ENCODE measurements at places on chromosomes 1 and 21. TPM values are rescaled to one million over a fixed set of nuclear protein-coding genes. Genes with fewer than 3 reads are reported as not detected.
A peak's percentile ranks its signal among the peaks of the same experiment; 100 is the strongest.

DNA sequence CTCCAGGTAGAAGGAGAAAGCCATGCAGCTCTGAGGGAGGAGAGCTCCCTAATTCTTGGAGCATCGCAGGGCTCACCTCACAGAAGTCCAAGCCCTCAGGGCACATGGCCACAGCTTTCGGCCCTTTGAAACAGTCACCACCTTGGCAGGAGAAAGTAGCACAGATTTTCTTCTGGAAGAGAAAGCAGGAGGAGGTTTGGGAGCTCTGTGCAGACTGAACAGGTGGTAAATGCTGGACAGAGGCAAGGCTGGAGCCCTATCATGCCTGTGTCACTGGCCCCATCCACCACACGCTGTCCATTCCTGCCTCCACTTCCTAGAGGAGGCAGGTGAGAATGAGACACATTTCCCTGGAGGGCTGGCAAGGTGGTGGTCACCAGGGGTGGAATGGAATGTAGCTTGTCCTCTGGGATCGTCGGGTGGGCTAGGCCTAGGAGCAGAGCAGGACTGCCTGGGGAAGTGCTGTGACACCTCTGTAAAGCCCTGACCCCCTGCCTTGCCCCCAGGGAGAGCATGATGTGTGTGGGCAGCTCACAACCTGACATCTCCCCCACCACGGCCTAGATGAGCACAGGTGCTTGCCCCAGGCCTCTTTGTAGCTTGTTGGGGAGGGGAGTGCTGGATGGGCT lies 2.8 kb upstream of the INPP5B start:
- DNase-seq, result no peak
- H3K36me3 ChIP-seq, result no peaks in the 10 kb centered on the region
- peaks cover 9% of the 10 kb centered on the region for H3K4me1 ChIP-seq
- no peak overlapping the region for H3K4me3 ChIP-seq
- H3K27ac ChIP-seq, result no peak overlapping the region
- no peaks in the 10 kb centered on the region for H3K27me3 ChIP-seq

The RAB42 gene
- total RNA-seq, result not detected

DNA sequence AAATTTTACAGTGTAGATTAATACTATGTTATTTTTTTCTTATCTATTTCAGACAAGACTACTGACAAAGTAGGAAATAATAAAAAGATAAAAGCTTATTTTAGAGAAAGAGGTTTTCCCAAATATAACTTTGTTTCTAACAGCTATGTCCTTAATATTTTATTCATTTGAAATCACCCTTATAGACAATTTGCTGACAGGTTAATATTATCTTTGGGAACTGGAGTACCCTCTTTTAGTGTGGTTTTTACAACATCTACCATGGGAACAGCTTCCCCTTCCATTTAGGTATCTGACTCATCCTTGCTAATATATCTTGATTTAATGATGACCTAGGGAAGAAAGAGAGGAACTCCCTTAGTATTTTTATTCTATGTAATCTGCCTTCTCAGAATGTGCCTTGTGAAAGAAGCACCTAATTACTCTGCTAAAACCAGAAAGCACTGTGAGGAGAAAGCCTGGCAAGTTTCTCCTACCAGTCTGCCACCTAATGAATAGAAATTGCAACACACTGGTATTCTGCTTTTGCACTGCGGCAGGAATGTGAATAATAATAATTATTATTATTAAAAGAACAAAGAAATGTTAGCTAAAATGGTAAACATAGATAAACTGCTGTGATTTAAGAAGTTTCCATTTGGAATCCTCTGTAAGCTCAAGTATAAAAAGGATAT lies 192.8 kb downstream of the PDE4B start:
- peaks cover 20% of the 10 kb centered on the region for H3K27me3 ChIP-seq
- H3K27ac ChIP-seq, result no peak overlapping the region
- H3K4me3 ChIP-seq, result no peak overlapping the region
- H3K4me1 ChIP-seq, result no peaks in the 10 kb centered on the region
- no peak for DNase-seq

GRCh38 chr1:156664046-156664766 lies 13.0 kb downstream of the NES start:
- peaks cover 6% of the 10 kb centered on the region for H3K27me3 ChIP-seq
- H3K4me3 ChIP-seq, result no peak overlapping the region
- peaks cover 31% of the 10 kb centered on the region for H3K4me1 ChIP-seq
- no peaks in the 10 kb centered on the region for H3K36me3 ChIP-seq
- H3K27ac ChIP-seq, result peak overlapping the region; percentile 61

DNA sequence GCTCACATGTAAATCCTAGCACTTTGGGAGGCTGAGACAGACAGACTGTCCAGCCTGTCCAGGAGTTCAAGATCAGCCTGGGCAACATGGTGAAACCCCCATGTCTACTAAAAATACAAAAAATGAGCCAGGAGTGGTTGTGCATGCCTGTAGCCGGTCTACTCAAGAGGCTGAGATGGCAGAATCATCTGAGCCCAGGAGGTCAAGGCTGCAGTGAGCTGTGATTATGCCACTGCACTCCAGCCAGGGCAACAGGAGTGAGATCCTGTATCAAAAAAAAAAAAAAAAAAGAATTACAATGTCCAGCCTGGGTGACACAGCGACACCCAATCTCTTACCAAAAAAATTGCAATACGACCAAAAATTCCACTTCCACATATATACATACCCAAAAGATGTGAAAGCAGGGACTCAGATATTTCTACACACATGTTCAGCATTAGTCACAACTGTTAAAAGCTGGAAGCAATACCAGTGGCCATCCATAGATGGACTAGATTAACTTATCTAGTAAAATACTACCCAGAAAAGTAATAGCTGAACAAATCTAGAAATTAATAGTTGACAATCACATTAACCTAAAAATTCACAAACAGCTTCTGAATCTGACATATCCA lies 49.2 kb downstream of the ASH1L start:
- H3K27ac ChIP-seq, result peak overlapping the region; percentile 71
- H3K4me1 ChIP-seq, result peaks cover 34% of the 10 kb centered on the region
- DNase-seq, result no peak
- no peaks in the 10 kb centered on the region for H3K36me3 ChIP-seq
- H3K27me3 ChIP-seq, result no peaks in the 10 kb centered on the region

DNA sequence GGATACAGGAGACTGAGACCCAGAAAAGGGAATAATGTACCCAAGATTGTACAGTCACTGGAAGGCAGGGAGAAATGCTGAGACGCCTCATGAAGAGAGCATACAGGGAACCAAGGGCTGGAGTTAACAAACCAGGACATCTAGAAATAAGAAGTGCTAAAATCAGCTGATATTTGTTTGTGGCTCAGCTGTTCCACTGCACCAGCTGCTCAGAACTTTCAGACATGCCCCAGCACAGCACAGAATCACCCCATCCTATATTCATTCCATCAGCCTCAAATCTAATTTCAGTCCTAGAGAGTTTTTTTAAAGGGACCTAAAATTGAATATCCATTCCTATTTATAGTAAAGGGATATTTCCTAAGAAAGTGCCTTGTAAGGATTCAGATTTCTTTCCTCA lies 60.2 kb downstream of the DAB1 start:
- no peak for DNase-seq
- no peak overlapping the region for H3K27ac ChIP-seq
- H3K4me3 ChIP-seq, result no peak overlapping the region
- peaks cover 2% of the 10 kb centered on the region for H3K4me1 ChIP-seq
- H3K36me3 ChIP-seq, result no peaks in the 10 kb centered on the region

The MIXL1 gene
- not detected for total RNA-seq

DNA sequence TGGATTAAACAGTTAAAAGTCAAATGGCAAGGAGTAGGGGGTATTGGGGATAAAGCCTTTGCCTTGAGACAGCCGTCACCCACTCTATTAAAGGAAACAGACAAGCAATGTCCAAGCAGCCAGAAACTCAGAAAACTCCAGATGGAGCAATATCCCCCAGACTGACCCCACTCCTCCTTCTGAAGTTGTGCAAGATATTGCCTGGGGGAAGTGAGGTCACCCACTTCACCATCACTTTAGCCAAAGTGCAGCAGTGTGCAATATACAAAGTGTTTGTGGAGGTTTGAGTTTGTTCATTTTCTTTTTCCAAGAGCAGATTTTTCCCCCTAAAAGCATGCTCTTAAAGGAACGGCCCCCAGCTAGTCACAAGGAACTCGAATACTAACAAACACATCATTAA lies 125.1 kb downstream of the ETS2 start:
- no peak overlapping the region for H3K4me3 ChIP-seq
- no peak overlapping the region for H3K27ac ChIP-seq
- H3K36me3 ChIP-seq, result no peaks in the 10 kb centered on the region
- DNase-seq, result no peak
- no peaks in the 10 kb centered on the region for H3K4me1 ChIP-seq

- DNase-seq, result no peak
- no peak overlapping the region for H3K27ac ChIP-seq
- no peaks in the 10 kb centered on the region for H3K36me3 ChIP-seq
- no peaks in the 10 kb centered on the region for H3K27me3 ChIP-seq
- no peaks in the 10 kb centered on the region for H3K4me1 ChIP-seq
Measured at GRCh38 chr1:106717591-106717990, 338.9 kb upstream of the PRMT6 start.

- H3K4me3 ChIP-seq, result no peak overlapping the region
- H3K4me1 ChIP-seq, result peaks cover 2% of the 10 kb centered on the region
- DNase-seq, result no peak
- no peaks in the 10 kb centered on the region for H3K36me3 ChIP-seq
- no peak overlapping the region for H3K27ac ChIP-seq
Measured at GRCh38 chr1:94873520-94874351, 53.2 kb downstream of the CNN3 start.

The CACHD1 gene
- 0.05 TPM for total RNA-seq

- DNase-seq, result no peak
- no peak overlapping the region for H3K4me3 ChIP-seq
- peak overlapping the region; percentile 82 for H3K27ac ChIP-seq
- H3K27me3 ChIP-seq, result no peaks in the 10 kb centered on the region
- H3K4me1 ChIP-seq, result peaks cover 13% of the 10 kb centered on the region
Measured at GRCh38 chr1:30934613-30935012, 26.1 kb upstream of the SDC3 start.

The MAP3K7CL gene
- 85.3 TPM for total RNA-seq

DNA sequence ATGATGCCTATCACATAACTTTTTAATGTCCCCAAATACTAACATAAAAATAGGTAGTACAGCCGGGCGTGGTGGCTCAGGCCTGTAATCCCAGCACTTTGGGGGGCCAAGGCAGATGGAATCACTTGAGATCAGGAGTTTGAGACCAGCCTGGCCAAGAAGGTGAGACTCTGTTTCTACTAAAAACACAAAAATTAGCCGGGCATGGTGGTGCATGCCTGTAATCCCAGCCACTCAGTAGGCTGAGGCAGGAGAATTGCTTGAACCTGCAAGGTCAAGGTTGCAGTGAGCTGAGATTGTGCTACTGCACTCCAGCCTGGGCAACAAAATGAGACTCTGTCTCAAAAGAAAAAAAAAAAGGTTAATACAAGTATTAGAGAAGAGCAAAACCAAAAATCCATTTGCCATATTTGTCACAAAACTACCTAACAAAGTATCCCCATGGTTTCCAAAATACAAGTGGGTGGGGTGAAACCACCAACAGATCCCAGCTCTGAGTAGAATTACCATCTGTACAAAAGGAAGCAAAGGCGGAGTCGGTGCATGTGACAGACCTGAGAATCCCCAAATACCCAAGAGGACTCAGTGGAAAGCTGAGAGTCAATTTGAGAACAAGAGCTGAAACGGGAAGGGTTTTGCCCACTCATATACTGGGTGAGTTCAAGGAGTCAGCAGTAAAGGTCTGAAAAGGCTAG lies 113.2 kb downstream of the TOMM20 start:
- peaks cover 26% of the 10 kb centered on the region for H3K4me1 ChIP-seq
- no peaks in the 10 kb centered on the region for H3K27me3 ChIP-seq
- no peak for DNase-seq
- H3K36me3 ChIP-seq, result no peaks in the 10 kb centered on the region
- no peak overlapping the region for H3K4me3 ChIP-seq
- peak overlapping the region; percentile 100 for H3K27ac ChIP-seq

Measured in T-helper 17 cell (primary cell).